T-helper 17 cell (primary cell): ENCODE measurements at places on chromosomes 2 and 18.

DNA sequence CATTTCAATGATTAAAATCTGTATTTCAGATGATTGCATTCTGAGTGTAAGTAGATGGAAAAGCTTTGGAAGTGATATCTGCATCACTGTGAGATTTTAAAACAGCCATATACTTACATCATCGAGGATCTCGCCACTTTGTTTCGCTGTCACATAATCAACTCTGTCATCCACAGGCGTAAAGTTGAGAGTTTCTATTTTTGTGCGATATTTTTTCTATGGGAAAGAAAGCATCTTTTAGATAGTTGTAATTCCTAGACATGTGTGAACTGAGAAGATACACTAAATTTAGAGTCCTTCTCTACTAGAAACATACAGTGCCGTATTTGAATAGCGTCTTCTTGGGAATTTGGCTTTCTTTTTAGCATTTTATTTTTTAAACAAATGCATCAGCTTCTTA, 158.8 kb downstream of the RIF1 start:
- H3K27ac ChIP-seq = no peak overlapping the region
- H3K4me3 ChIP-seq = no peak overlapping the region
- no peak for DNase-seq
- no peaks in the 10 kb centered on the region for H3K36me3 ChIP-seq
- H3K27me3 ChIP-seq = no peaks in the 10 kb centered on the region
- H3K4me1 ChIP-seq = no peaks in the 10 kb centered on the region

DNA sequence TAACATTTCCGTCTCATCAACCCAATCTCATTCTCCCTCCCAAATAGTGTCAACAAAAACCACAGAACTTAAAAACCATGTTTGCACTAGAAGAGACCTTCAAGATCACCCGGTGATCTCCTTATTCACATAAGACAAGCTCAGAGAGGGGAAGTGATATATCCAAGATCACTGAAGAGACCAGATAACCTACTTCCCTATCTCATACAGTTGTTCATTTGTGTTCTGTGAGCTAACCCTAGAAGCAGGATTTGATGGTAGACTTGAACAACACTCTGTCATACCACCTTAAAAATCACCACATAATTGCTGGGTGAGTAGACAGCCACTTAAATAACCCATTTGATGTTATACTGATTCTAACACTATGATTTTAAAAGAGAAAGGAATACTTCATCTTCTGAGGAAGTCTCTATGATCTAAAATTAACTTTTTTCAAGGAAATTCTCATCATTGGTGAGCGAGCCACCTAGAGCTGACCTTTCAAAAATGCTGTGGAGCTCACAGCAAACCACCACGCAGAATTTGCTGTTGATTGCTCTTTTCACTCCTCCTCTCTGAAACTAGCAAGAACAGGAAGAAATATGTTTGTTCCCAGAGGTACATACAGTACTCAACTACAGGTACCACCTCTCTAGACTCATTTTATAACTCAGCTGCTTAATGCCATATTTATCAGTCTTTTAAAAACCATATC, 15.1 kb downstream of the AAK1 start:
- no peak overlapping the region for H3K4me3 ChIP-seq
- H3K27ac ChIP-seq = no peak overlapping the region
- no peak for DNase-seq

- no peak overlapping the region for H3K27ac ChIP-seq
- peaks cover 55% of the 10 kb centered on the region for H3K27me3 ChIP-seq
- H3K4me1 ChIP-seq = peaks cover 9% of the 10 kb centered on the region
- H3K36me3 ChIP-seq = no peaks in the 10 kb centered on the region
- no peak for DNase-seq
Observed at GRCh38 chr2:219551441-219552381, 7.9 kb downstream of the TMEM198 start.

- H3K27me3 ChIP-seq = no peaks in the 10 kb centered on the region
- no peak for DNase-seq
- H3K36me3 ChIP-seq = peaks cover 5% of the 10 kb centered on the region
- peaks cover 39% of the 10 kb centered on the region for H3K4me1 ChIP-seq
- no peak overlapping the region for H3K4me3 ChIP-seq
- H3K27ac ChIP-seq = no peak overlapping the region
Observed at GRCh38 chr2:197710424-197711042, 5.4 kb downstream of the MARS2 start.

DNA sequence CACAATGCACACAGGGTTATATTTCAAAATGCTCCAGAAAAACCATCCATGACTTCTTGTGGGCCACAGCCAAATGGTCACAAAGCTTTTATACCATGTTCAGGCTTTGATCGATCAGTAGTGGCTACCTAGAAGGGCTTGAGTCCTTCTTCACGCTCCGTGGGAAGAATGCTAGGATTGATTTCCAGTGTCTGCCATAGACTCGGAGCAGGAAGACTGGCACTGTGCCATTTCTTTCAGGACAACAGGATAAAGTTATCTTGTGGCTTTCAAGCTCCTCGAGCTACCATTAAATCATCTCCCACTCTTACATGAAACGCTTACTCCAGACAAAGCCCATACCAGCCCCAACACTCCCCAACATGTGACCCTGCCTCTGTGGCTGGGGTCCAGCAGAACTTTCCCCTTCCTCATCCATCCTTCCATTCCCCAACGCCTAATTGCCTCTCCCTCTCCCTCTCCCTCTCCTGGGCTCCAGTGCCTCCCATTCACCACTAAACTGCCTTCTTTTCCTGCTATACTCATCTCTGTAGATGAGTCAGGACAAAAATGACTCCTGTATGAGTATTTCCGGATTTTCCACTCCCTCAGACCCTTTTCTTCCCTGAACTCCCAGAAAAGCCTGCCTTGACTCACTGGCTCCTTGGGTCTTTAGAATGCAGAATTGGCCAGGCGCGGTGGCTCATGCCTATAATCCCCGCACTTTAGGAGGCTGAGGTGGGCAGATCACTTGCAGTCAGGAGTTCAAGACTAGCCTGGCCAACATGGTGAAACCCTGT, 40.9 kb downstream of the ADD2 start:
- no peak overlapping the region for H3K27ac ChIP-seq
- no peak for DNase-seq
- H3K27me3 ChIP-seq = peaks cover 15% of the 10 kb centered on the region
- no peak overlapping the region for H3K4me3 ChIP-seq

DNA sequence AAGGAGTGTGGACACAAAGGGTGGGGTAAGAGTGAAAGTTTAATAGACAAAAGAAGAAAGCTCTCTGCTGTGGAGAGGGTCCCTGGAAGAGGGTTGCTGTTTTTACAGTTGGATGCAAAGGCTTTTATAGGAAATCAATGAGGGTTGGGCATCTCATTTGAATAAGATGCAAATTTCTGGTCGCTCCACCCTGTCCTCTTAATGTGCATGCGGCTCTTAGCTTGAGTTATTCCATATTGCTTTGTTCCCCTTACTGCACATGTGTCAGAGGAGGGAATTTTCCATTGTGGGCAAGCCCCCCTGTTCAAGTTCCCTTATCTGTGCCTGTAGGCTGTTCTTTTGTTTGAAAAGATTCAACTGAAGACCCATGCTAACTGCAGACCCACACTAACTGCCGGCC, 326.5 kb downstream of the BCL11A start:
- no peak overlapping the region for H3K4me3 ChIP-seq
- H3K27me3 ChIP-seq = no peaks in the 10 kb centered on the region
- no peak overlapping the region for H3K27ac ChIP-seq
- H3K4me1 ChIP-seq = no peaks in the 10 kb centered on the region

GRCh38 chr2:23828256-23828980, 98.5 kb downstream of the ATAD2B start:
- H3K27ac ChIP-seq = peak overlapping the region; percentile 69
- DNase-seq = no peak
- H3K36me3 ChIP-seq = peaks cover 4% of the 10 kb centered on the region

GRCh38 chr2:200254773-200255172, 51.7 kb upstream of the SPATS2L start:
- no peak overlapping the region for H3K27ac ChIP-seq
- H3K27me3 ChIP-seq = peaks cover 23% of the 10 kb centered on the region
- H3K36me3 ChIP-seq = no peaks in the 10 kb centered on the region
- no peak overlapping the region for H3K4me3 ChIP-seq
- H3K4me1 ChIP-seq = peaks cover 3% of the 10 kb centered on the region
- DNase-seq = no peak

GRCh38 chr2:201900362-201900761, 94.0 kb downstream of the CDK15 start:
- peaks cover 55% of the 10 kb centered on the region for H3K27me3 ChIP-seq
- H3K4me3 ChIP-seq = no peak overlapping the region
- no peak for DNase-seq
- H3K27ac ChIP-seq = no peak overlapping the region

DNA sequence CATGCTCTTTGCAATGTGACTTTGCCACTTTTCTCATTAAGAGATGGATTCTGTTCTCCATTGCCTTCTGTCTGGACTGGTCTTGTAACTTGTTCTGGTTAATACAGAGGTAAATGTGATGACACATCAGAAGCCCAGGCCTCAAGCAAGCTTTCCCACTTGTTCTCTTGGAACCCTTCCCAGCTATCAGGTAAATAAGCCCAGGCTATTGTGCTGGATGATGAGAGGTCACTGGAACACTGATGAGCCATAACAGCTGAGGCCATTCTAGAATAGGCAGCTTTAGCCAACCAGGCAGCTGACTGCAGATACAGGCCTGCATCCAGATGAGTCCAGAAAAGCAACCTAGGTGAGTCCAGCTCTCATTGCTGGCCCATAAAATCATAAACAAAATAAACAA, 1007.0 kb upstream of the ACVR2A start:
- H3K4me3 ChIP-seq = no peak overlapping the region
- H3K27ac ChIP-seq = no peak overlapping the region
- H3K27me3 ChIP-seq = no peaks in the 10 kb centered on the region

DNA sequence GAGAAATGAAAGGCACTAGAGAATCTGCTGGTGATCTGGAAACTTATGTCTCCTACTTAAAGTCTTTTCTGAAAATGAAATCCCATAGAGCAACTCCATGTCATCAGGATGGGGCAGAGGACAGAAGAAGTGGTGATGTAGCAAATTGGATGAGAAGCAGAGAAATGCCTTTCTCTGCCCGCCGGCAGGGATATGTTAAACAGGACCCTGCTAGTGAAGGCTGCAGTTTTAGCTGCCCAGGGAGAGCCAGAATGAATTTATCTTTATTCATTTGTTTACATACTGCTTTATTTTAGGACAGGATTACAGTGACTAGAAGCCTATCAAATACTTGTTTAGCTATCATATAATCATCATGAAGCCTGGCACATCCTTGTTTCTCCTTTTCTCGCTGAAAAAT, 247.0 kb downstream of the DOK6 start:
- H3K36me3 ChIP-seq = no peaks in the 10 kb centered on the region
- H3K4me3 ChIP-seq = no peak overlapping the region
- peaks cover 2% of the 10 kb centered on the region for H3K4me1 ChIP-seq
- peaks cover 20% of the 10 kb centered on the region for H3K27me3 ChIP-seq
- DNase-seq = no peak

DNA sequence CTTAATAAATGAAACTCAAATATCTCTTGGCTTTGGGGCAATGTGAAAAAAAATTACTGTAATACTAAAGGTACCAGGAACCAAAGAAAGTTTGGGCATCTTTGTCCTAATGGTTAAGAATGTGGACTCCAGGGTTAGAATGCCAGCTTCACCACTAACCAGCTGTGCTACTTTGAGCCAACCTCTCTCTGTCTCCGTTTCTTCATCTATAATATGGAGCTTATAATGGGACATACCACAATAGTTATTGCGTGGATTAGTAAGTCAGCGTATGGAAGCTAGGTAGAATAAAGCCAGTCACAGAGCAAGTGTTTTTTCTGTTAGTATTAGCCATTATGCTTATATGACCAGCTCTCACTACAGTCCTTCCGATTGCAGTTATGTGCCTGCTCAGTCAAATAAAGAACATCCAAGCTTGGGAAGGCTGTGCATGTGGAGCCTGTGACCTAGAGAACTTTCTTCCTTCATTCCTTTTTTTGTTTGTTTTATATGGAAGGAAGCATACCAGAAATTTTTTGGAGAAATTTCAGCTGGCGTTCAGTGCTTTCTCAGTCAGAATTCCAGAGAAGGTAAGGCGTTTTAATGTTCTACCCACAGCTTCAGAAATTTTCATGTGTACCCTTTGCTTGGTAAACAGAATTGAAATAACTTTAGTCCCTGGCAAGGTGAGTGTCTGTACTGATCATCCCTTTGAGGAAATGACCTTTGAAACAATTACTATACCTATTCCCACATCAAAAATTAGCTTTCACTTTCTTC, 114.0 kb upstream of the RND3 start:
- DNase-seq = no peak
- H3K36me3 ChIP-seq = peaks cover 2% of the 10 kb centered on the region
- peaks cover 4% of the 10 kb centered on the region for H3K27me3 ChIP-seq
- H3K27ac ChIP-seq = no peak overlapping the region
- no peaks in the 10 kb centered on the region for H3K4me1 ChIP-seq

GRCh38 chr2:231421051-231421580, 25.6 kb downstream of the B3GNT7 start:
- H3K36me3 ChIP-seq = no peaks in the 10 kb centered on the region
- peaks cover 3% of the 10 kb centered on the region for H3K4me1 ChIP-seq
- DNase-seq = no peak

DNA sequence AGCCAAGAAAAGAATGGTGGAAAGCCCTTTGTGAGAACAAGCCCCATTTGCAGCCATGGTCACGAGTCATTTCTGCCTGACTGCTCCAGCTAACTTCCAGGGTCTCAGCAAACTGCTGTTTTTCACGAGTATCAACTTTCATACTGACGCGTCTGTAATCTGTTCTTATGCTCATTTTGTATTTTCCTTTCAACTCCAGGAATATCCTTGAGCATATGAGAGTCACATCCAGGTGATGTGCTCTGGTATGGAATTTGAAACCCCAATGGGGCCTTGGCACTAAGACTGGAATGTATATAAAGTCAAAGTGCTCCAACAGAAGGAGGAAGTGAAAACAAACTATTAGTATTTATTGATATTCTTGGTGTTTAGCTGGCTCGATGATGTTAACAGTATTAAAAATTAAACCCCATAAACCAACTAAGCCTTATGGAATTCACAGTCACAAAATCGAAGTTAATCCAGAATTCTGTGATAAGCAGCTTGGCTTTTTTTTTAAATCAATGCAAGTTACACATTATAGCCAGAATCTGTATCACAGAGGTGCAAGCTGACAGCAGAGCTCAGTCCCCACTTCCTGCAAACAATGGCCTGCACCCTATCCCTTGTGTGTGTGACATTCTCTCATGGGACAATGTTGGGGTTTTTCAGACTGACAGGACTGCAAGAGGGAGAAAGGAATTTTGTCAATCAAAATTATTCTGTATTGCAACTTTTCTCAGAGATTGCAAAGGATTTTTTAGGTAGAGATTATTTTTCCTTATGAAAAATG, 26.1 kb downstream of the SLC14A1 start:
- DNase-seq = no peak
- peaks cover 2% of the 10 kb centered on the region for H3K36me3 ChIP-seq
- H3K27me3 ChIP-seq = no peaks in the 10 kb centered on the region
- H3K27ac ChIP-seq = no peak overlapping the region
- H3K4me1 ChIP-seq = peaks cover 2% of the 10 kb centered on the region

- H3K27me3 ChIP-seq = no peaks in the 10 kb centered on the region
- H3K4me3 ChIP-seq = no peak overlapping the region
- H3K36me3 ChIP-seq = no peaks in the 10 kb centered on the region
- DNase-seq = no peak
Observed at GRCh38 chr18:37778417-37779165, 213.0 kb upstream of the CELF4 start.
